H1 (cell line): ENCODE measurements at places on chromosomes 2 and 18. TPM values are rescaled to one million over a fixed set of nuclear protein-coding genes. Genes with fewer than 3 reads are reported as not detected.

CDH20 gene
- 0.05 and 0.12 TPM in 2 replicates for polyA plus RNA-seq

RASGRP3 gene
- 0.06 TPM in 2 replicates for polyA plus RNA-seq

GATA6 gene
- 0.02 TPM in 1 of 2 replicates, not detected in the other for polyA plus RNA-seq

B3GNT2 gene
- polyA plus RNA-seq: 17.6 and 20.1 TPM in 2 replicates

GALNT13 gene
- 1.4 and 3.2 TPM in 2 replicates for polyA plus RNA-seq

CHRND gene
- polyA plus RNA-seq: 0.11 and 0.24 TPM in 2 replicates

PSTPIP2 gene
- 0.93 and 1.8 TPM in 2 replicates for polyA plus RNA-seq

MEP1B gene
- not detected in 2 replicates for polyA plus RNA-seq

GREB1L gene
- 1.6 and 2.9 TPM in 2 replicates for polyA plus RNA-seq

GAL3ST2 gene
- polyA plus RNA-seq: 0.14 TPM in 1 of 2 replicates, not detected in the other

VAPA gene
- polyA plus RNA-seq: 44.4 and 79.7 TPM in 2 replicates

STAT4 gene
- polyA plus RNA-seq: 0.33 and 0.36 TPM in 2 replicates

POTEC gene
- polyA plus RNA-seq: not detected in 2 replicates

DNER gene
- polyA plus RNA-seq: 6.8 and 7.7 TPM in 2 replicates

CERKL gene
- polyA plus RNA-seq: 0.03 and 0.05 TPM in 2 replicates

ELP2 gene
- polyA plus RNA-seq: 45.3 and 55.8 TPM in 2 replicates

SLC11A1 gene
- polyA plus RNA-seq: 0.13 and 0.20 TPM in 2 replicates

ABCG5 gene
- polyA plus RNA-seq: not detected in 2 replicates

KIF1A gene
- 61.3 and 83.2 TPM in 2 replicates for polyA plus RNA-seq

CGREF1 gene
- polyA plus RNA-seq: 2.5 and 3.7 TPM in 2 replicates

NR4A2 gene
- 0.15 and 0.16 TPM in 2 replicates for polyA plus RNA-seq

TRIP12 gene
- 18.7 and 23.1 TPM in 2 replicates for polyA plus RNA-seq

MOGAT1 gene
- 0.11 TPM in 2 replicates for polyA plus RNA-seq

SPC25 gene
- polyA plus RNA-seq: 12.3 and 21.0 TPM in 2 replicates

MYO5B gene
- polyA plus RNA-seq: 5.1 and 7.7 TPM in 2 replicates

ABHD1 gene
- 0.88 and 1.1 TPM in 2 replicates for polyA plus RNA-seq

IRS1 gene
- polyA plus RNA-seq: 9.1 and 12.0 TPM in 2 replicates

REG3A gene
- polyA plus RNA-seq: not detected in 2 replicates

GRB14 gene
- polyA plus RNA-seq: 2.4 and 2.5 TPM in 2 replicates

EFR3B gene
- 3.4 and 4.9 TPM in 2 replicates for polyA plus RNA-seq

CASP8 gene
- 2.3 and 2.8 TPM in 2 replicates for polyA plus RNA-seq

MRPS9 gene
- polyA plus RNA-seq: 34.9 and 36.2 TPM in 2 replicates

CTAGE1 gene
- not detected in 2 replicates for polyA plus RNA-seq

TBR1 gene
- polyA plus RNA-seq: 0.05 TPM in 1 of 2 replicates, not detected in the other

YPEL5 gene
- 17.2 and 18.5 TPM in 2 replicates for polyA plus RNA-seq

ALPP gene
- polyA plus RNA-seq: 0.15 and 0.20 TPM in 2 replicates

CCDC85A gene
- polyA plus RNA-seq: 0.14 and 0.20 TPM in 2 replicates

SLC4A3 gene
- 4.8 and 8.2 TPM in 2 replicates for polyA plus RNA-seq

FAM168B gene
- polyA plus RNA-seq: 123 and 162 TPM in 2 replicates

PSMA8 gene
- not detected in 2 replicates for polyA plus RNA-seq

HTR2B gene
- polyA plus RNA-seq: not detected in 2 replicates

TUBA4B gene
- 0.08 and 0.25 TPM in 2 replicates for polyA plus RNA-seq

HOXD9 gene
- not detected in 2 replicates for polyA plus RNA-seq

CPS1 gene
- polyA plus RNA-seq: 6.6 and 7.9 TPM in 2 replicates

EPG5 gene
- 11.6 and 14.1 TPM in 2 replicates for polyA plus RNA-seq

EML6 gene
- polyA plus RNA-seq: 1.2 and 1.9 TPM in 2 replicates

IL1RL1 gene
- polyA plus RNA-seq: not detected in 2 replicates

LANCL1 gene
- polyA plus RNA-seq: 24.0 and 26.2 TPM in 2 replicates

AGXT gene
- 0.03 TPM in 1 of 2 replicates, not detected in the other for polyA plus RNA-seq

DSG4 gene
- not detected in 2 replicates for polyA plus RNA-seq

GAD1 gene
- 1.0 and 1.1 TPM in 2 replicates for polyA plus RNA-seq

EVA1A gene
- 2.4 and 2.7 TPM in 2 replicates for polyA plus RNA-seq

RAMP1 gene
- 3.9 and 4.3 TPM in 2 replicates for polyA plus RNA-seq

FOXD4L1 gene
- not detected in 2 replicates for polyA plus RNA-seq

CFAP210 gene
- polyA plus RNA-seq: 0.03 and 0.06 TPM in 2 replicates

PSD4 gene
- polyA plus RNA-seq: 0.53 and 0.93 TPM in 2 replicates
